KG1 (cell line): ENCODE measurements at places on chromosomes 12 and 14.

GRCh38 chr12:6630736-6631135 is 5.0 kb downstream of the LPAR5 start:
- no peak for DNase-seq

DNA sequence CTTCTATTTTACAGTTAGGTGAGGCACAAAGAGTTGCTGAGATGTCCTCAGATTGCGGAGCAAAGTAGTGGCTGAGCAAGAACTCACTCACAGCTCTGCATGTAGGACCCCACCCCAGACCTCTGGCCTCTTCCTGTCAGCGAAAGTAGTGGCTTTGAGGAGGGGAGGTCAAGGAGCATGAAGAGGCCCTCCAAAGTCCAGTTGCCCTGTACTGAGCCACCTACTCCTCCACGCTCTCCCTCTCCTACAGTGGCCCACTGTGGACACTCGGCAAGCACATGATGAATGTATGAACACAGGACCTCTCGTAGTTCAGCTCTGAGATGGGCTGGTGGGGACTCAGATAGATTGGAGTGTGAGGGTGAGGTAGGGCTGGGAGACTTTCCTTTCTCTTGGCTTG is 5.3 kb upstream of the PLEKHH1 start:
- no peak for DNase-seq

GRCh38 chr14:94304243-94304642 is 11.2 kb upstream of the SERPINA10 start:
- no peak for DNase-seq

DNA sequence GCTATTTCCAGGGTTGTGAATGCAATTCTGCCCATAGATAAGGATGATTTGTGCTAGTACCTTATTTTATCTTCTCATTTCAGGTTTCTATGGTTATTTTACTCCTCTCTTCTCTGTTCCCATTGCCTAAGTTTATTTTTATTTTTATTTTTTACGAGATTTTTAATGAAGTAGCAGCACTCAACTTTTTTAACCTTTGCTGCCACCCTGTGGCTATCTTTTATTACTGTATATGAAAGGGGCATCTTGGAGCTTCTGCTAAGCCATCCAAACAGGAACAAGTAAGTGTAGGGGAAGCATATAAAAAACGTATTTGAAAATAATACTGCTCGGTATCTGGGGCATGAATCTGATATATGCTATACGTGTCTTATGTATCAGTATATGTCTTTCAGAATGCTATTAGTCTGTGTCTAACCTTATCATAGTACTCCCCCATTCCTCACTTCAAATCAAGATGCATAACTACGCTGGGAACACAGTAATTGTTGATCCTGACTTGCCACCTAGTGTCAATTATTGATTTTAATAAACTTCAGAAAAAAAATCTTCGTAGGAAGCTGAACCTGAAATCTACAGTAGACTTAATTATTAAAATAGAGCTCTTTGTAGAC is 60.3 kb downstream of the KLRG1 start:
- DNase-seq = peak; percentile 16

DNA sequence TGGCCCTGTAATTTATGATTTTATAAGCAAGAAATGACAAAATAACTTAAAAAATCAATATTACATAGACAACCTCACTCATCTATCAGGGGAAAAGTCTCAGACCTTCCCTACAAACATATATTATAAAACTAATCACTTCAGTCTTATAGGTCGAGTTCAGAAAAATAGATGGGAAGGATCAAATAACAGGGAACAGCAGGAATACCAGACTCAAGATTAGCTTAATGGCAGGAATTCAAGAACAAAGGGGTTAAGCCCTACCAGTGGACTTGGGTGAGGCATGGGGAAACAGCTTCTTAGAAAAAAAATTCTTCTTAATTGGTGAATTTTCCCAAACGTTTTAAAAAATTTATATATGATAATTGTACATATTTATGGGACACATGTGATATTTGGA is 51.6 kb upstream of the CRY1 start:
- DNase-seq = no peak

GRCh38 chr14:68937471-68938270 is 41.4 kb downstream of the ACTN1 start:
- no peak for DNase-seq

GRCh38 chr12:57761391-57761998 is 5.4 kb downstream of the CYP27B1 start:
- no peak for DNase-seq

DNA sequence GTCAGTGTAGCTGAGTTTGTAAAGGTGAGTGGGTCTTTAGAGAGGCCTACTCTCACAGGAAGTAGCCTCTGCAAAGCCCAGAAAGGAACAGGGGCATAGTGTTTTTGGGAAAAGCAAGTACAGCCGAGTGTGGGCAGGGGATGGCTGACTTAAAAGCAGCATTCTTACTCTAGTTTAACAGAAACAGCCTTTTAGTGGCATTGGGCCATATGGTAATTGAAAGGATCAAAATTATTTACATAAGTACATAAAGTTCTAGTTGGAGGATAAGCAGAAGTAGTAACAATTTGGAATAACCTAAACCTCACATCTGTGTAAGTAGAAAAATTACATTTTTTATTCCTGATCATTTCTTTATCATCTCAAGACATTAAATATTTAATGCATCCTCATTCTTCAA is 49.1 kb downstream of the RASSF8 start:
- no peak for DNase-seq

GRCh38 chr12:101891462-101891971 is 14.1 kb downstream of the DRAM1 start:
- DNase-seq = peak; percentile 77

DNA sequence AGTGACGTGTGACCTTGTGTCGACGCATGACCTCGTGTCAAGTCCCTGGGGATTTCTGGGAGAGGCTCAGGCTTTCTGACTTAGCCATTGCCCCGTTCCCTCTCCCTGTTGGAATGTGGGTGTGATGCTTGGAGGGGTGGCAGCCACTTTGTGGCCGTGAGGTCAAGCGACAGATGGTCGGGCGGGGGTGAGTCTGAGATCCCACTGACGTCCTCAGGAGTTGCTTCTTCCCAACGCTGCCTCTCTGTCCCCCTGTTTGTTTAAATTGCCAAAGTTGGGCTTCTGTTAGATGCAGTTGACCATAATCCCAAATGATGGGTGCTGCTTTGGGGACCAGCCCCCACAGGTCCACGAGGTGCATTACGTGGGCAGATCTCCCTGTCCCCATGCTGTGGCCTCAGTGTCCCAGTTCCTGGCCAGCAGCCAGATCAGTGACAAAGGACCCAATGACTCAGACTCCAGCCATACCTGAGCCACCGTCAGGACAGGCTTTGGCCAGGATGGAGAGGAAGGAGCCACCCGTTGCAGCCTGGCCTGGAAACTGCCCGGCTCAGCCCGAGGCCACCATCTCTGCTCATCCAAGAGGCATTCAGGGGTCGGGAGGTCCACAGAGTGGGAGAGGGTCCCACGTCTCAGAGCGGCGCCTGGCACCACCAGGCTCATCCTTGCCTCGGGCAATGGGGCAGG is 34.4 kb upstream of the GALNT9 start:
- no peak for DNase-seq

DNA sequence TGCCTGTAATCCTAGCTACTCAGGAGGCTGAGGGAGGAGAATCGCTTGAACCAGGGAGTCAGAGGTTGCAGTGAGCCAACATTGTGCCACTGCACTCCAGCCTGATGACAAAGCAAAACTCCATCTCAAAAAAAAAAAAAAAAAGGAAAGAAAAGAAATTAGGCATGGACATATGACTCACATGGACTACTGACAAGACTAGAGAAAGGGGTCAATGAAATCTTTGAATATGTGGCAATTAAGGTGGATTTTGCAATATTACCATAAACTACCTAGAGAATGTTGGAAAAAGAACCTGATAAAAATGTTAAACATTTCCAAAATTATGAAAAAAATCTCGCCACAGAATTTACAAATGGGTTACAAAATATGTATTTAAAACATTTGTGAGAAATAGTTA is 873.6 kb downstream of the C12orf50 start:
- DNase-seq = no peak

- DNase-seq = no peak
Measured at GRCh38 chr12:62632411-62632918, 165.8 kb downstream of the MON2 start.

DNA sequence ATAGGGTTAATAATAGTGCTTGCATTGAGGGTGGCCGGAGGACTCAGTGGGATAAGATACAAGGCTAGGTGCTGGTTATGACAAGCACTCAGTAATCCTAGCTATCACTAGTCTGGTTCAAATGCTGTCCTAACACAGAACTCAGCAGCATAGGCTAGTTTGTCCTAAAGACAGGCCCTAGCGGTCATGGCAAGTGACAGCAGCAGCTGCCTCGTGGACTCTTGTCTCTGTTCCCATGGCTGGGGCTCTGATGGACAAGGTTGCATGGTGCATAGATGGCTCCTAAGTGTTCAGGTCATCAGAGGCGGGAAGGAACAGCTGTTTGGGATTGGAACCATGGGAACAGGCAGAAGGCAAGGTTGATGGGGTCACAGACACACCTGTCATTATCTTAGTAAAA is 42.4 kb upstream of the IGF1 start:
- no peak for DNase-seq

GRCh38 chr14:88029500-88029899 is 24.6 kb downstream of the GPR65 start:
- no peak for DNase-seq

DNA sequence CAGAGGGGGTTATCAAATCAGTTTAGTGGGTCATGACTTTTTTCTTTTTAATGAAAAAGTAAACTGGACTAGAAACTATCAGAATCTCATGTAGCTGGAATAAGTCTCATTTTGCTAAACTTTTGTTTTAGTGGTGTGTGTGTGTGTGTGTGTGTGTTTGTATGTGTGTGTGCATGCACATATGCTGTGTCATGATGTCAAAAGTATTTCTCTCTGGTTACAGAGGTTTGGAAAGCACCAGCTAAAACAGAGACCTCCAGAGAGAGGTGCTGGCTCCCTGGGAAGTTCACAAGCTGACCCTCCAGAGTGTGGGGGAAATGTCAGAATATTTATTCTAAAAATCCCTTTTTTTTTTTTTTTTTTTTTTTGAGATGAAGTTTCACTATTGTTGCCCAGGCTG is 114.7 kb downstream of the LGMN start:
- no peak for DNase-seq

DNA sequence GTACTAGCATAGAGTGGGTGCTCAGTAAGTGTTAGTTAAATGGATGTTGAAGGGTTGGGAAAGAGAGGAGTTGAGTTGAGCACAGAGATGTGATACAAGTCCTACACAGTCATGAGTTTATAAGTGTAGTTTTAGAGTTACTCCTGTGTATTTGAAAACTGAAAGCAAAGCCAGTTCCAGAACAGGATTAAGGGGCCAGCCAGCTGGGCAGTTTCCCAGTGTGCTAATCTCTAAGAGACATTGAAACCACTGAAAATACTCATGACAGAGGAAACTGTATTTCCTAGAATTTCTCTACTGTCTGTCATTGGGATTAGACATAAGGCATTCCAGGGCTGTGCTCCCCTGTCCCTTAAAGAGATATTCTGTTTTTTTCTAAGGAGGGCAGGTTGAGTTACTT is 101.0 kb downstream of the DERA start:
- DNase-seq = no peak

DNA sequence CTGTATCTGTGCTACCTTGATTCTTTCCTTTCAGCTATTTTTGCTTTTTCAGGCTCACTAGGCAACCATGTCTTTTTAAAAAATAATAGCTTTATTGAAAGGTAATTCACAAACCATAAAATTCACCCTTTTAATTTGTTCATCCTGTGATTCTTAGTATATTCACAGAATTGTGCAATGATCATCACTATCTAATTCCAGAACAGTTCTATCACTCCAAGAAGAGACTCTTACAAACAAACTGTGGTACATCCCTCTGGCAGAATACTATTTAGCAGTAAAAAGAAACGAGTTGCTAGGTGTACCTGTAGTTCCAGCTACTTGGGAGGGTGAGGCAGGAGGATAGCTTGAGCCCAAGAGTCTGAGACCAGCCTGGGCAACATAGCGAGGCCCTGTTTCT is 14.8 kb downstream of the CREBL2 start:
- DNase-seq = no peak

DNA sequence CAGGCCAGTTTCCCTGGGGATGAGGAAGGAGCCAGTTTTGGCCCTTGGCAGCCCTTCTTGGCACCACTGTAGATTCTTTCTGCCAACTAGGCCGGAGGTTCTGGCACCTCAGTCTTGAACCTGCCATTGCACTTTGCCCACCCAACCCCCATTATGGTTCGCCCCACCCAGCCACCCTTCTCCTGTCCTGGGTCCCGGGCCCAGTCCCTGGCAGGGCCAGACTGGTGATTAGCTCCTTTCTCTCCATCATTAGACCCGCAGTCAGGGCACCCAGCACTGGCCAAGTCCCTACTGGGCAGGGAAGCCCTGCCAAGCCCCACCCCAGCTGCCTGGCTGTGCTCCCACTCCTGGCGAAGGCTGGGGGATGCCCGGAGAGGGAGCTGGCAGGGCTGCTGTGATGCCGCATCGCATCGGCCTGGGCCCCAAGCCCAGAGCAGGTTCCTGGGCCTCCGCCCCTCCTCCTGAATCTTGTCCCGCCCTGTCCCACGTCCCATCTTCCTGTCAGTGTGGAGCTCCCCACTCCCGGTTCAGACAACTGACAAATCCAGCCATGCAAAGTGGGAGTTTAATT is 9.8 kb downstream of the FAM222A start:
- no peak for DNase-seq

DNA sequence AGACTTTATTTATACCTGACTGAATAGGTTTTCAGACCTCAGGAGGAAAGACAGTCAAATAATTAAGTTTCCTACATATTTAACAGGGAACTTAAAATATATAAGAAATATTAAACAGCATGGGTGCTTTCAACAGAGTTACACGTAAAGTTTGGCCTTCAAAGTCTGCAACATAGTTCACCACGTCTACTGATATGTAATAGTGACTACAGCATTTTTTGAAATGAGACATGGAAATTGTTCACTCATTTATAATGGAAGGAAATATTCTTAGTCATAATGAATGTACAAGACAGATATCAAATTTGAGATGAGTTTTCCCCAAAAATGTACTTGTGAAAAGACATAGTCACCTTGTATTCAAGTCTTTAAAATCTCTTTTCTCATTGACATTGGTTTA is 56.7 kb upstream of the KCNMB4 start:
- no peak for DNase-seq

DNA sequence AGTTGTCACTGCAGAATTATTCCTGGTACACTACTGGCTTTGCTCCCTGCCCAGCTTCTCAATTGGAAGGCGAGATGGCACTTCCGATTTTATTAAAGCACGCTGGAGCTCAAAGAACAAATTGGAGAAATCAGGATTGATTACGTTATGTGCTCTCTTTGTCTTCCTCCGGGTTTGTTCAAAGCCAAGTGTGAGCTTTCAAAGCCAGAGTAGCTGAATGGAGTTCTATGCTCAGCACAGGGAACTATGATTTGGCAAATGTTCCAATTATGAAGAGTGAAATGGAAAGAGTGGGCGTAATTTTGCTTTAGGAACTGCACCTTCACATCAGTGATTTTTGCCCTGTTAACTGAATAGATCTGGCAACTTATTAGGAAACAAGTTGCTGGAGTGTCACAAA is 72.4 kb downstream of the FLRT2 start:
- DNase-seq = no peak

- DNase-seq = no peak
Measured at GRCh38 chr12:30783946-30784345, 29.2 kb upstream of the CAPRIN2 start.

GRCh38 chr12:10551375-10551774 is 45.7 kb downstream of the EIF2S3B start:
- no peak for DNase-seq

- no peak for DNase-seq
Measured at GRCh38 chr12:93198086-93198485, 179.6 kb upstream of the NUDT4 start.
